ENCODE measurements at places on chromosomes 2 and 18.

GRCh38 chr18:36561046-36561445 lies 263.5 kb downstream of the FHOD3 start:
- no peak for DNase-seq

- DNase-seq: no peak
Observed at GRCh38 chr2:203993560-203993959, 57.0 kb downstream of the ICOS start.

- no peak for DNase-seq
Observed at GRCh38 chr2:149715005-149715592, 127.5 kb upstream of the MMADHC start.

DNA sequence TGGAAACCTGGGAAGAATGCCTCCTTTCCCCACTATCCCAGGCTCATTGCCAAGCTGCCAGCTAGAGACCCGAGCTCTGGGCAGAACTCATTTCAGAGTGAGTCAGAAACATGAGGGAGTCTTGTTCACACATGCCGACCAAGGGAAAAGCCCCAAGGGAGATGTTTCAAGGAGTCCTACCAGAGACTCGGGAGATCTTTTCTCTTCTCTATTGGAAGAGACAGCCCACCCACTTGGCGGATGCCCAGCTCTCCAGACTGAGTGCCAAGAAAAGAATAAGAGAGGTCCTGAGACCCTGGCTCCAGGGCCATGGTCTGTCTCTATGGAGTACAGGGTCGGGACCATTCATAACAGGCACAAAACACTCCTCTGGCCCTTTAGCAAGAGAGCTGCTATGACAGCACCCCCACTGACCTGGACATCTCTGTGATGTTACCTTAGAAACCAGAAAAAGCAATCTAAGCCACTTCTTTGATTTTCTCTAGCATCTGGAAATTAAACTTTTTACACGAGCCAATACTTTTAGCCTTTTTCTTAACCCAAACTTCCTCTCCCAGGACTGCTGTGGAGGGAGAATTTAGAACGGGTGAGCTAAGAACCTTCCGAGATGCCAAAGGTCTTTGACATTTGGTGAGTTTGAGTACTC lies 18.5 kb upstream of the IGFBP5 start:
- no peak for DNase-seq

DNA sequence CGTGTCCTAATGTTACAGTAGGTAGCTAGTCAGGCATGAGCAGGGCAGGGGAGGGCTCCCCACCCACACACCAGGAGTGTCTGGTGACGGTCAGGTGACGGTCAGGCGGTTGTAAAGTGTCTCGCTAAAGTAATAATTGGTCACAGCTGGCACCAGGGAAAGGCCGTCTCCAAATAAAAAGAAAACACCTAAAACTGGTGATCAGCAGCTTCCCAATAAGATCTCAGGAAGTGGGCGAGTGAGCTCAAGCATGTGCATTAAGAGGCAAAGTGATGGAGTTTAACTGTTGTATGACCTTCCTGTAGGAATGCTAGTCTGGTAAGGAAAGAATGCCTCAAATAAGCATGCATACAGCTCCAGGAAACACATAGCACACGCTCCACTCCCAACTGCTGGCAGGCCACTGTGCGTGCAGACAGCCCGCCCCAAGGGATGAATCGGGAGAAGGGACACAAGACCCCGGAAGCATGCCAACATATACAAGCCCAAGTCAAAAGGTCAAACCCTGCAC lies 177.1 kb downstream of the RNF144A start:
- DNase-seq: no peak

DNA sequence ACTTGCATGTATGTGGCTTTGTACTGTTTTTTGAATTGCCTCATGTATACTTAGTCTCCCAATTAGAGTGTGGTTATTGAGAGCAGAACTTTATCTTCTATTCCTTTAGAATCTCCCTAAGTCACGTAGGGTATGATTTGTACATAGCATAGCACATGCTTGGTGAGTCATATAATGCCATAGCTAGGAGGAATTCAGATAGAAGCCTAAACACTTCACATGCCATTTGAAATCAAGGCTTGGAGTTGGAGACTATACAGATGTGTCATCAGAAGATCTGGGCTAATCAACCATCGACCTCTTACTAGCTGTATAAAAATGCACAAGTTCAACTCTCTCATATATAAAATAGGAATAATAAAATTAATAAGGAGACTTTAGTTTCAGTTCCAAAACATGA lies 222.6 kb upstream of the ST6GAL2 start:
- no peak for DNase-seq

GRCh38 chr2:133732059-133732458 lies 163.8 kb upstream of the NCKAP5 start:
- DNase-seq: no peak

- DNase-seq: no peak
Observed at GRCh38 chr2:179536185-179536584, 271.6 kb upstream of the SESTD1 start.

DNA sequence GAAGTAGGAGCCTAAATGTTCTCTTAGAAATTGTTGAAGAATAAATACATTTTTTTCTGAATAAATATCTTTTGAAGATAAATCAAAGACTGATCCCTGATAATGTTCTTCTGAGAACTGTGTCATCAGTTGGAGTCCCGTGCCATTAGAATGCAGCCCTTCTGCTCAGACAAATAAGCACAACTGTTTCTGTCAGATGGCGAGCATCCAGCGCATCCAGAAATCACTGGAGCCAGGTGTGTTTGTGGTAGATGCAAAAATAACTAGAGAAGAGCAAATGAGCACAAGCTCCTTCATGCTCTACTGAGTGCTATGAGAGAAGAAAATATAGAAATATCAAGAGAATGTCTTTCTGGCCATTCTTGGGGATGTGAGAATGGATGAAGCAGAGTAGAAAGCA lies 573.7 kb downstream of the THSD7B start:
- no peak for DNase-seq

DNA sequence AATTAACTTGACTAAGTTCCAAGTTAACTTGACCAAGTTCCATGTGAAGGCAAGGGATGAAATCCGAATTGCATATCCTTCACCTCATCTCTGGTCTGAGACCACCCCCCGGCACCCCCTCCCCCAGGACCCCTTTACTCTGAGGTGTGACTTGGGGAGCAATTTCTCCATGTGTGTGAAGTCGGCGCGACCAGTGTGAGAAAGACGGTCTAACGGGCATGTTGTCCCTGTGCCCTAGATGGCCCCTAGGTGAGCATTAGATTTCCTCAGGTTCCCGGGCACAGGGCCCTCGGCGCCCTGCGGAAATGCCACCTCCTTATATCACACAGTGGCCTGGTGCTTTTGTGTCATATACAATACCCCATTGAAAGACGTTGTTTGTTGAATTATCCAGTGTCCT lies 137.1 kb downstream of the CTIF start:
- no peak for DNase-seq

DNA sequence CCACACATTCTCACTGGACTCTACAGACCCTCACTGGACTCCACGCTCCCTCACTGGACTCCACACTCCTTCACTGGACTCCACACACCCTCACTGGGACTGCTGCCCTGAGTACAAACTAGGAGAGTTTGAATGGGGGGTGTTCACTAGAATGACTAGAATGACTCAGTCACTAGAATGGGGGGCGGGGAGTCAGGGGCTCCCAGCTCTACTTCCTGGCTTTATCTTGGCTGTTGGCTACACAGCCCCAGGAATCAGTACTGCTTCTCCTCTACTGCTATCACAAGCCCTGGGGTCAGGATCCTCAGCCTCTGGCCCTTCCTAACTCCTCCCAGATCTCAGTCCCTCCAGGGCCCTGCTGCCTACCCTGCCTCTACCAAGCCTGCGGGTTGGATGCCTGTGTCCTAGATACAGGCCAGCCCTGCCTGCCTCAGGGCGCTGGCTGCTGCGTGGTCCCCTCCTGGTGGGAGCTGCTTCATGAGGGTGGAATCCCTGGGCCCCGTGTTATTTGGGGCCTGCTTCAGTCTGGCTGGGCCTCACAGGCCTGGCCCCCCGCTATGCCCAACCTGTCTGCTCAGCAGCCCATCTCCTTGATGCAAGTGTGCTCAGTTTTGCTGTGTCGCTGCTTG lies 7.8 kb downstream of the PTMA start:
- no peak for DNase-seq

- DNase-seq: no peak
Observed at GRCh38 chr2:25247792-25248512, 79.6 kb upstream of the POMC start.

DNA sequence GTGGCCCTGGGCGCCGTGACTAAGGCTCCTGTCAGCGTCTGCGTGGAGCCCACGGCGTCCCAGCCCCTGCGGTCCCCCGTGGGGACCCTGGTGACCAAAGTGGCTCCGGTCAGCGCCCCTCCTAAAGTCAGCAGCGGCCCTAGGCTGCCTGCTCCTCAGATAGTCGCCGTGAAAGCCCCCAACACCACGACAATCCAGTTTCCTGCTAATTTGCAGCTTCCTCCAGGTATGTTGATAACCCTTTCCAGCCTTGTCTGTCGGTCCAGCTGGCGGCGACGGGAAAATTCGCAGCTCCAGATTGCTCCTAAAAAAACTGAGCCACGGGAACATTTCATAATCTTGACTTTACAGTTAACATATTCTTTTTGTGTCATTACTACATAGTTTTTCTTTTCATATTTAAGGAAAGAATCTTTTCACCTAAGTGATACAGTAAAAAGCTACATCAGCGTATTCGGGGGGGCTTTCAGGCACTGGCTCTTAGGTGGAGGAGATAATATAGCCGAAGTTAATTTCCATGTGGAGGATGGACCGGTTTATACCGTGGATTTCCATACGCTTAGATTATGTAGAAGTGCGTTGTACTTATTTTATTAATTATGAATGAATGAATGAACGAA lies 916 bp downstream of the TAF4B start:
- DNase-seq: no peak

- DNase-seq: no peak
Observed at GRCh38 chr18:67475673-67476072, 40.8 kb downstream of the DSEL start.

DNA sequence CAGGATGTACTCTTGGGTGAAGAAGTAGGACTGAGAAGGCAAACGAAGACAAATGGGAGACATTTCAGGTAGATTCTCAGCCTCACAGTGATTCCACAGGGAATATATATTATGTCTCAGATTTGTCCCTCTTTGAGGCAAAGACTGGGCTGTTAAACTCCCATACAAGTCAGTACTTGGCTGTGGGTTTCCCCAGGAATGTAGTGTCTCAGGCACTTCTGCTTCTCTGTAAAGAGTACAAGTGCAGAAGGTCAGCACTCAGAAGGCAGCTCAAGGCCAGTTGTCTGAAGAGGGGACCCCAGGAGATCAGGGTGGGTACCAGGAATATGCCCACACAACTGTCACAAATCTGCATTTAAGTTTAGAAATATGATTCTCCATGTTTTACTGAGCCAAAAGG lies 39.9 kb upstream of the COBLL1 start:
- no peak for DNase-seq

GRCh38 chr2:153971855-153972254 lies 100.1 kb downstream of the GALNT13 start:
- DNase-seq: no peak

GRCh38 chr18:8763611-8764010 lies 58.3 kb downstream of the MTCL1 start:
- DNase-seq: no peak

DNA sequence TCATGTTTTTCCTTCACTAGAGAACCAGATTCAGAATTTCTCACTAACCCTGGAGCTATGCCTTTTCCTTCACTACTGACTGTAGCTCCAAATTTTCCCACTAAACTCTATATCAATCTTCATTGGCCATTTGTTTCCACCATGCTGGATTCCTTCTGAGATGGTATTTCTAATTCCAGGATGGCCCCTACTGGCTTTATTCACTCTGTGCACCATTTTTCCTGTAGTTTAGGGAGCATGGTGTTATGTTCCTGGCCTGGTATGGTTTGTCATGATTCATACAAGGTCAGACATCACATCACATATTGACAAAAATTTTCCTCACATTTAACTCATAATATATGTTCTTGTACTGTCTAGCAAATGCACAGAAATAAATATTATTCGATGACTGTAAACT lies 229.2 kb upstream of the TFPI start:
- DNase-seq: no peak

GRCh38 chr2:124967325-124967724 lies 942.2 kb downstream of the CNTNAP5 start:
- no peak for DNase-seq

DNA sequence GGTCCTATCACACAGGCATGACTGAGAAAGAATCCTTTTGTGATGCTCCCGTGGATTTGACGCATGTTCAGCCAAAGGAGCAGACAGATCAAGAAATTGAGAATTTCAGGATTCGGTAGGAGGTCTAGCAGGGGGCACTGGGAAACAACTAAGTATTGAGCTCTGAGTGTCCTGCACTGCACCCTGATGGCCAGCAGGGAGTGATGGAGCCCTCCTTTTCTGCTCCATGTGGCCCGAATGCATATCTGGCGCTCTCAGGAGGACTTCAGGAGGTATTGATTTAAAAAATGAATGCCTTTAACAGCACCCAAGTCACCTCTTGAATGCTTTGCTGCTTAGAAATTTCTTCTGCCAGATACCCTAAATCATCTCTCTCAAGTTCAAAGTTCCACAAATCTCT lies 58.0 kb downstream of the ZNF519 start:
- no peak for DNase-seq

- no peak for DNase-seq
Observed at GRCh38 chr2:4908461-4908860, 783.7 kb upstream of the SOX11 start.

DNA sequence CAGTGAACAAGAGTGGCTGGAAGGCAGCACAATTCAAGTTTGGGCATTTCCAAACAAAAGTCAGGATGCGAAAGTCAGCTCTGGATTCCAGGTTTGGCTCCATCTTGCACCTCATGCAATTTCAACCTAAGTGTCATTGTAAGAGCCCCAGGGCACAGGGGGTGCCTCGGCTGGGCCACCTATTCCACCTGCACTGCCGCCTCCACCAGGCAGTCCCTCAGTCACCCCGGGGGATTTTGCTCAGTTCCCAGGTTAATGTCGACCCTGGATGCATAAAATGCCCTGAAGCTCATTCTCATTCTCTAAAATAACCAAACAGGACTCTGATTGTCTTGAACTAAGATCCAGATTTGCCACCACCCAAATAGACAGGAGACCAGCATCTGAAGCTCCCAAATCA lies 77.6 kb downstream of the EDAR start:
- DNase-seq: no peak

DNA sequence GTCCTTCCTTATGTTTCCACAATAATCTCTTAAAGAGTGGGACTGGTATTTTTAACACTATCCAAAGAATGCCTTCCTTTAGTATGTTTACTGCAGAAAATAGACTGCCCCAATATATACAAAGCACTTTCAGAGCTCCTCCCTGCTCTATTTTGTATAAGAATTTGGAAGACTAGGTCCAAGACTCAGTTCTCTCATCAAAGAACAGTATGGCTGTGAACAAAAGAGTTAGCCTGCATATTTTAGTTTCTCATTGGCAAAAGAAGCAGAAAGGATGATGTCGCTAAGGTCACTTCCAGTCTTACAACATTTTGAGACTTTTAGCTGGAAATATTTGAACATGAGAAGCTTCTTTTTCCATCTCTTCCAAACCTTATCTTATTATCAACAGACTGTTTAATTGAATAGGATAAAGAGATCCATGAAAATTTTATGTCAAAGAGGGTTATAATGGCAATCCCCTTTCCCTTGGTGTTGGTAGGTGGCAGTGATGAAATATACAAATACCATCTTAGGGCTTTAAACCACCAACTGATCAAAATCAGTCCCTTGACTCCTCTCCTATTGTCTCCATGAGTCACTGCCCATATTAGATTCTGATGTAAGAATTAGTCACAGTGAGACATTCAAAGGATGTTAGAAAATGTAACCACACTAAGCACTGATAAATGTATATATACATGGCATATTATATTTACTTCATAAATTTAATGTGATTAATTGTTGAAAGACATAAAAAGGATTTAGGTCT lies 266.9 kb upstream of the DSEL start:
- no peak for DNase-seq

GRCh38 chr2:111923276-111923804 lies 24.9 kb downstream of the MERTK start:
- DNase-seq: no peak

Measured in stimulated activated effector memory CD8-positive, alpha-beta T cell treated with anti-CD3 and anti-CD28 coated beads, Interleukin-12 subunit alpha, Interleukin-12 subunit beta, amount 100 ng/mL, for 72 hours (primary cell).